ENCODE measurements at places on chromosomes 1 and 21.

- no peak for DNase-seq
These were observed 740.1 kb downstream of the MATN1 start for GRCh38 chr1:29983321-29983720.

- DNase-seq, result no peak
These were observed 187.9 kb downstream of the PTPRU start for GRCh38 chr1:29424266-29424665.

- no peak for DNase-seq
These were observed 102.3 kb upstream of the NEK7 start for GRCh38 chr1:198054510-198054909.

GRCh38 chr21:39117440-39117970, 65.7 kb downstream of the PSMG1 start:
- no peak for DNase-seq

DNA sequence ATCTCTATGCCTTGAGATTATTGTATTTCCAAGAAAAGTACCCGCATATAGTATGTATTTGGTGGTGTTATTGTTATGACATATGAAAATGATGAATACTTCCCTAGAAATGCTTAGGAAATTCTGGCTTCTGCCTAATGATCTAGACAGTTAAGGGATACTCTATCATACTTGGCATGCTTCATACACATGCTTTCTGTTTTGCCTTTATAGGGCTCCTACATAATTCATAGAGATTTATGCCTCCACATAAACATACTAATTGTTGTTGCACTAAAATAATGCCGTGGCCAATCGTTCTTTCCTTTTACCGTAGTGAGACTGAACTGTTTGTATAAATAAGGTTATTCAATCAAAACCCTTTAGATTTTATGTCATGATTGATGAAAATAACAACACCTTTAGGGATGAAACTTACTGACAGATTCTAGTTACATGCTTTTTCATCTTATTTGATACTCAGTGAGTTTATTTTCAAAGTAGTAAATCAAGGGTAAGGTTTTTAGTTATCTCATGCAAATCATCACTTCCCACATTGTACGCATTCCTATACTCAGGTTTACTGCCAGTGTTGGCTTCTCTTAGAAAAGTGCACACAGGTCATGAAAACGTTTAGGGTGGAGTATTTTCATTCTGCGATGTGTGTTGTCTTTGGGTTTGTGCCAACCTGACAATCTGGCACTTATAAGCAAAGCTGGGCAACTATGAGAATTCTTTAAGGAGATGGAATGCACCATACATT, 40.5 kb upstream of the SCYL3 start:
- DNase-seq, result peak; percentile 90

DNA sequence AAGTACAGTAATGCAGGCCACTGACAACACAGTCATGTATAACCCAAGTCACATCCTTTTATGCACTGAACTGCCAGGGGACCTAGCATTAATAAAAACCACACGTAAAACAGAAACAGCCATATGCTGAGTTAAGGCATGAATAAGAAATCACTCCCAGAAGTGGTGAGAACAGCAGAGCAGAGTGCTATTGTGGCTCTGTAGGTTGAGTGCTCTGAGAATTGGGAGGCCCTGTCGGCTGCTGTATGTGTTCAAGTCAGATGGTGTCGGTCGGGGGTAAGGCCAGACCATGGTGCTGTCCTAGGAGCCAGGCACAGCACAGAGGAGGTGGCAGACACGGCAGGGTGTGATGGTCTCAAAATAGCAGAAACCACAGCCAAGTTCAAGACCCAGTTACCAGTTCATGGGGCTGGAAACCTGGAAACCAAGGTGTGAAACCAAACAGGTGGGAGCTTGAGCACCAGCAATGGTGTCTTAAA, 126.6 kb upstream of the COA6 start:
- no peak for DNase-seq

DNA sequence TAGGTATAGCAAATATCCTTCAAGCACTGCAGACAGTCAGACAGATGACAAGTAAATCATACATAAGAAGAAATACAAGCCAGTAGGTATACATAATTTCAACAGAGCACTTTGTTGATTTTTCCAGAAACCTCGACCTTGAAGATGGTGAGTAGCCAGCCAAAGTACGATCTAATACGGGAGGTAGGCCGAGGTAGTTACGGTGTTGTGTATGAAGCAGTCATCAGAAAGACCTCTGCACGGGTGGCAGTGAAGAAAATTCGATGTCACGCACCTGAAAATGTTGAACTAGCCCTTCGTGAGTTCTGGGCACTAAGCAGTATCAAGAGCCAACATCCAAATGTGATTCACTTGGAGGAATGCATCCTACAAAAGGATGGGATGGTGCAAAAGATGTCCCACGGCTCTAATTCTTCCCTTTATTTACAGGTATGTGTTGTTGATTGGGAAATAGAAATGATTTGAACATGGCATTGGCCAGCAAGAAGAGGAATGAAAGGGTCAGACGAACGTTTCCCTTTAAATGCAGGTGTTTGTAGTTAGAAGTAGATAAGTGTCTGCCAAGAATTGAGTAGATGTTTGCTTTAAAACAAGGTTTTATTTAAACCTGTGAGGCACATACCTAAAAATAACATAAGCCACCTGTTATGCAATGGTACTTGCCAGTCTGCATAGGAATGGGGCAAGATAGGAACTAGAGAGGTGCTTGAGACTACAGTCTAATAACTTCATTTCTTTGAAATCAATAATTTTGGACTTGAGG, 2.7 kb downstream of the PDIK1L start:
- no peak for DNase-seq
